Smooth muscle cell of bladder (primary cell): ENCODE measurements at places on chromosomes 1 and 21. TPM values are rescaled to one million over a fixed set of nuclear protein-coding genes. Genes with fewer than 3 reads are reported as not detected.

NR5A2 gene
- under 0.01 TPM in 1 of 2 replicates, not detected in the other for total RNA-seq

PTPRF gene
- total RNA-seq: 34.4 and 42.6 TPM in 2 replicates

ITLN2 gene
- total RNA-seq: not detected in 2 replicates

NCAM2 gene
- total RNA-seq: 1.8 and 9.6 TPM in 2 replicates

LMO4 gene
- 51.6 and 65.4 TPM in 2 replicates for total RNA-seq

LCE1A gene
- total RNA-seq: not detected in 2 replicates

MIS18A gene
- 3.5 and 5.0 TPM in 2 replicates for total RNA-seq

CLDN17 gene
- total RNA-seq: not detected in 2 replicates

CFAP57 gene
- 0.28 TPM in 2 replicates for total RNA-seq

WLS gene
- 109 and 166 TPM in 2 replicates for total RNA-seq

VAV3 gene
- total RNA-seq: under 0.01 TPM in 1 of 2 replicates, not detected in the other

LRRIQ3 gene
- 1.1 TPM in 2 replicates for total RNA-seq

FAM43B gene
- under 0.01 TPM in 1 of 2 replicates, not detected in the other for total RNA-seq

PTAFR gene
- not detected in 2 replicates for total RNA-seq

THRAP3 gene
- 68.1 and 83.3 TPM in 2 replicates for total RNA-seq

PPIAL4G gene
- total RNA-seq: under 0.01 TPM in 1 of 2 replicates, not detected in the other

CHIT1 gene
- 0.18 TPM in 1 of 2 replicates, not detected in the other for total RNA-seq

SPRR2A gene
- not detected in 2 replicates for total RNA-seq

G0S2 gene
- total RNA-seq: 38.9 and 55.8 TPM in 2 replicates

MFAP2 gene
- 10.7 and 19.6 TPM in 2 replicates for total RNA-seq

ARMH1 gene
- total RNA-seq: 0.71 and 0.83 TPM in 2 replicates

SLC26A9 gene
- total RNA-seq: not detected in 2 replicates

GJC2 gene
- total RNA-seq: 3.4 and 4.3 TPM in 2 replicates

SLC1A7 gene
- total RNA-seq: 1.00 and 5.8 TPM in 2 replicates

CYYR1 gene
- total RNA-seq: 0.09 TPM in 1 of 2 replicates, not detected in the other

SMCP gene
- not detected in 2 replicates for total RNA-seq

SEMA6C gene
- 0.43 and 1.0 TPM in 2 replicates for total RNA-seq

NUP210L gene
- under 0.01 and 0.18 TPM in 2 replicates for total RNA-seq

PPM1J gene
- total RNA-seq: 0.55 and 0.57 TPM in 2 replicates

DIO1 gene
- total RNA-seq: not detected in 2 replicates

ACOT11 gene
- total RNA-seq: 1.8 and 6.6 TPM in 2 replicates
